ENCODE measurements at places on chromosomes 6 and 20.

GRCh38 chr6:122075084-122075838, 324.2 kb upstream of the HSF2 start:
- DNase-seq, result peak; percentile 40

GRCh38 chr20:38935285-38935684, 9.1 kb downstream of the FAM83D start:
- DNase-seq, result no peak

DNA sequence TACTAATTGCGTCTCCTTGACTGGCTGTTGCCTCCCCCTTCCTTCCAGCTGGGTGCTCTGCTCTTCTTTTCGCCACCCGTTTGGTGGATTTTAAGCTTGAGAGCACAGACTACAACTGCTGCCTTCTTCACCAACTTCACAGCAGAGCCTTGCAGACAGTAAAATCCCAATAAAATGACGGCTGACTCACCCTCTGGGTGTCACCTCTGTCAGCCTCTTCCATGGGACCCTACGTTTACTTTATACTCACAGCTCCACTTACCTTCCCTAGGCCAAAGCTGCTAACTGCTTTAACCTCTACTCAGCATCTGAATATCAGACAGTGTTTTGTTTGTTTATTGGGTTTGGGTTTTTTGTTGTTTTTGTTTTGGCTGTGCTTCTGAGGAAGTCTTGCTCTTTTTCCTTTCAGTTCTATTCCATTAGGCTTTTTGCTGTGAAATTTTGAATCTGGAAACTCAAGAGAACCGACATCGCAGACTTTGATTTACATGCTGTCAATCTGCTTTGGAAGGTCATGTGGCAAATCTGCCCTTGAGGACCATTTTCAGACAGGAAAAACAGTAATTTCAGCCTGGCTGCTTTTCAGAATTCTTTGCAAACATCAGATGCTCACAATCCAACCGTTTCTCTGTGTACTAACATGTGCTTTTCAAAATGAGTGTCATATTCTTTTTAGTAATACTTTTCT, 2.4 kb downstream of the AGPAT4 start:
- DNase-seq, result peak; percentile 22

GRCh38 chr6:116019428-116019827, 41.3 kb downstream of the FRK start:
- DNase-seq, result no peak

GRCh38 chr6:3912361-3913076, 63.3 kb downstream of the FAM50B start:
- DNase-seq, result peak; percentile 46

- DNase-seq, result no peak
These were observed 158.4 kb upstream of the MYLIP start for GRCh38 chr6:15970517-15970916.

GRCh38 chr6:167426084-167426483, 101.2 kb downstream of the TTLL2 start:
- DNase-seq, result no peak

- DNase-seq, result no peak
These were observed 81.5 kb downstream of the EDN1 start for GRCh38 chr6:12371641-12372146.

GRCh38 chr20:56518721-56519398, 5.7 kb upstream of the FAM209A start:
- no peak for DNase-seq

GRCh38 chr6:141513830-141514229, 618.9 kb upstream of the GJE1 start:
- no peak for DNase-seq

DNA sequence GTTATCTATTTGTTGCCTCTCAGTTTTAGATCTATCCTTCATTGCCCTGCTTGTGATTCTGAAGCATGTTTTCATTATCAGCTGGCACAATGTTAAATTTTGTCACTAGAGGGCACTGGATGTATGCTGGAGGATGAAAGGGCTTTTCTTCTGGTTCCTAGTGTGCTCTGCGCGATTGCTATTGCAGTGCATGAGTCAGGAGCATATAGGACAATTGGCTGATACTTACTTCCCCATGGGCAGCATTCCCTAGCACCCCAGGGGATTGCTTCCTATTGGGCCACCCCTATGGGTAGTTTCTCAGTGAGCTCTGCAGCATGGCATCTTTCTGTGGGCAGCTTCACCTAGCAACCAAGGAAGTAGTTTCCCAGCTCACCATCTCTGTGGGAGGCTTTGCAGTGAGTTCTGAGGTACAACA, 280.3 kb upstream of the SYNCRIP start:
- peak; percentile 45 for DNase-seq

DNA sequence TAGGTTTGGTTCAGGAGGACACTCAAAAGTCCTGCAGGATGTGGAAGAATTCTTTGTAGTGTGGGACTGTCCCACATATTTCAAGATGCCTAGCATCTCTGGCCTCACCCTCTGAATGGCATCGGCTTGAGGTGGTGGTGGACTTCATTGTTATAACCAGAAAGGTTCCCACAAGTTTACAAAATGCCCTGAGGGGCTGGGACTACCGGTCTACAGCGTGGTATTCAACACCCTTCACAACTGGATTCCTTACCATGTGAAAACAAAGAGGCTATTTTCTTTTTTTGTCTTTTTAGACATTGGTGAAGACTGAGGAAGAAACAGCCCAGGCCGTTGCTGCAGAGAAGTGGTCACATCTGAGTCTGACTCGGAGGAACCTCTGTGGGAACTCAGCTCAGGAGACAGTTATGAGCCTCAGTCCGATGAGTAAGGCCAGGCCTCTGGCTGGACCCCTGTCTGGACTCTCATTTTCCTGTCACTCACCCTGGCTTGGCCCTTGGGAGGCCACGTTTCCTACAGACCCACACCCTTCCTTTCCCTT, 15.2 kb downstream of the PGBD1 start:
- no peak for DNase-seq

DNA sequence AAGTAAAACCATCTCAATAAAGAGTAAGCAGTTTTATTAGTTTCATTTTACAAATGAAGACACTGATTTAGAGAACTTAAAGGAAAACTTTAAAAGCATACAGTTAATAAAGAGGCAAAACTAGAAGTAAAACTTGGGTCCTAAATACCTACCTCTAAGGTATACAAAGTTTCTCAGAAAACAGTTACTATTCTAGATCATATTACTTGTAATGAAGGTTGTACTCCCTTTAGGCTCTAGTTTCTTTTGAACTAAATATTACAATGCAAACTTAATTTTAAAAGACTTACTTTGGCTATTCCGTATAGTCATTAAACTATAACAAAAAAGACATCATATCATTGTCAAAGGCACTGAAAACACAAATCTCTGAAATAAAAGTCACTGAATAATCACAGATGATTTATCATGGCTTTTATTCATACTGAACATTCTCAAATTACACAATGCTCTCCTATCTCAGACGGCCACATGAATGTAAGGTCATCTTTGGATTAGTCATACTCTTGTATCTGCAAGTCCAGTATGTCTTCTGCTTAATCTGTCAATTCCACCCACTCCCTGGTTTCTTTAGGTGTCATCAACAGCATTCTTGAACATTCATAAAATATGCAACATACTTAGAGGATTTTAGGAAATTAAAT, 361.6 kb upstream of the RUNX2 start:
- DNase-seq, result peak; percentile 40

GRCh38 chr20:37528446-37529213, 954 bp upstream of the BLCAP start:
- no peak for DNase-seq

DNA sequence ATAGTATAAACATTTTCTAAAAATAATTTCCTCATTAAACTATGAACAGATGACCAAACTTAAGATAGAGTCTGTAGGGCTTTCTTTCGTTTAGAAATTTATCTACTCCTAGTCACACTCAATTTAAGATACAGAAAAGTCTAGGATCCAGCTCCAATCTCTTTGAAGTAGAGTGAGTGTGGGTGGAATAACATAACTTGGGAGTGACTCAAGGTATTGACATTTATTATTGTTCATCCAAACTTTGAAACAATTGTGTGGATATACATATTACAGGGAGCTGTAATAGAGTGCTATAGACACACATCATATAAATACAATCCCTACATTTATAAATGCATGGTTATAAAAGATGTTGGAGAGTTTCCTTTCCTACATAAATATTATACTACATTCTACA, 715.2 kb upstream of the MANEA start:
- DNase-seq, result peak; percentile 22

All from NCI-H69 (cell line).